Psoas muscle (tissue), 8 donors: ENCODE measurements at places on chromosomes 16 and 17. TPM values are rescaled to one million over a fixed set of nuclear protein-coding genes. Genes with fewer than 3 reads are reported as not detected.

SPN gene
- 0.22 TPM for polyA plus RNA-seq

WFDC1 gene
- polyA plus RNA-seq: 0.55 TPM

GRCh38 chr17:72658675-72659074 is 433.8 kb downstream of the SLC39A11 start:
- H3K27ac ChIP-seq: no peak overlapping the region
- H3K4me3 ChIP-seq: no peak overlapping the region
- H3K27me3 ChIP-seq: no peaks in the 10 kb centered on the region
- no peaks in the 10 kb centered on the region for H3K4me1 ChIP-seq

DNA sequence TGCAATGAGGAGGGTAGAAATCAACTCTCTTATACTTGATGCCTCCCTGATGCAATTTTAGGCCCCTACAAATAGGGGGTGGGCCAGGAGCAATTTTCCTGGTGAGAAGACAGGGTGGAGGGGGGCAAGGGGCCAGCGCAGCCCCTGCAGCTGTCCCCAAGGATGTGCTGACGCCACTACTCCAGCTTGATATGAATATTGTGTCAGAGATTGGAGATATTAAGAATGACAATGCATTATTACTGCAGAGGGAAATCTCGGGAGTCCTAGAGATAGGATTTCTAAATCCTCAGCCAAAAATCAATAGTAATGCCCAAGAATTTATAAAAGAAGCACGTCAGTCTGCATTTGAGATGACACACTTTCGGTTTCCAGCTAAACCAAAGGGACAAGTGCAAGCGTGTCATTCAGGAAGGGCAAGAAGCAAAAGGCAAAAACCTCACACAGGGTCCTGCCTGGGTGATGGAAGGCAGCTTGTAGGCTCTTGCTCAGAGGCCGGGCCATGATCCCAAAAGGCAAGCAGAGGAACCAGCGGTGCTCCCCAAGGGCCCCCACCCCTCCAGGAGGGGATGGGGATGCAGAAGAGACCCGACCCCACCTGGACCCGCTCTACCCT is 178.8 kb downstream of the C16orf78 start:
- H3K27me3 ChIP-seq: no peaks in the 10 kb centered on the region
- no peaks in the 10 kb centered on the region for H3K36me3 ChIP-seq

DNA sequence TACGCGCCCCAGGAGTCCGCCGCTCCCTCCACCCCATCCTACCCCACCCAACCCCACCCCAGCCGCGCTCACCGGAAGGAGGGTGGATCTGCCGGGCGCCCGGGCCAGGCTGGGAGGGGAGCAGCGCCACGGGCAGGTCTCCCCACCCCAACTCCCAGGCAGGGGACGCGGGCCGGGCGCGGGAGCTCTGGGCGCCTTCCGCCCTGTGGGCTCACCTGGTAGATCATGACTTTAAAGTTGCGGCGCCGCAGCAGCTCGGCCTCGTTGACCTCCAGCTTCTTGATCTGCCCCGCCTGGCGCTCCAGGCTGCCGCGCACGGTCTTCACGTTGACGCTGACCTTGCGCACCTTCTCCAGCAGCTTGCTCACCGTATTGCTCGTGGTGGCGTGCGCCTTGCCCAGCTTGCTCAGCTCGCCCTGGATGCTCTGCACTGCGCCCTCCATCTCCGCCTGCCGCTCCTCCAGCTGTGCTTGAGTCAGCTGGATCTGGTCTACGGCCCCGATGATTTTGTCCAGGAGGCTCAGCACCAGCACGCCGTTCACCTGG is 571 bp downstream of the CAVIN1 start:
- H3K4me1 ChIP-seq: peaks cover 45% of the 10 kb centered on the region
- no peaks in the 10 kb centered on the region for H3K27me3 ChIP-seq
- peak; percentile 76 for DNase-seq
- H3K4me3 ChIP-seq: peak overlapping the region; percentile 91
- H3K36me3 ChIP-seq: no peaks in the 10 kb centered on the region

DNA sequence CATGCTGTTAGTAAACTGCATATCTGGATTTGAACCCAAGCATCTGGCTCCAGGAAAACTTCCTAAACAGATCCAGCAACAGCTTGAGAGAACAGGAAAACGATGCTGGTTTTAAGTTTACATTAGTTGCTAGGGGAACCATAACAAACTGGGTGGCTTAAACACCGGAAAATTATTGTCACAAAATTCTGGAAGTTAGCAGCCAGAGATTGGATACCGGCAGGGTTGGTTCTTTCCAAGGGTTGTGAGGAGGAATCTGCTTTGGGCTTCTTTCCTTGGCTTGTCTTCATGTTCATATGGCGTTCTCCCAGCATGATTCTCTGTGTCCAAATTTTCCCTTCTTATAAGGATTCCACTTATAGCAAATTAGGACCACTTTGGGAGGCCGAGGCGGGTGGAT is 276.9 kb upstream of the TOM1L1 start:
- no peaks in the 10 kb centered on the region for H3K36me3 ChIP-seq
- H3K4me1 ChIP-seq: no peaks in the 10 kb centered on the region
- H3K27ac ChIP-seq: no peak overlapping the region
